ENCODE measurements at places on chromosomes 5 and 9.

GRCh38 chr9:10843151-10843550 lies 230.3 kb upstream of the PTPRD start:
- no peak for DNase-seq

DNA sequence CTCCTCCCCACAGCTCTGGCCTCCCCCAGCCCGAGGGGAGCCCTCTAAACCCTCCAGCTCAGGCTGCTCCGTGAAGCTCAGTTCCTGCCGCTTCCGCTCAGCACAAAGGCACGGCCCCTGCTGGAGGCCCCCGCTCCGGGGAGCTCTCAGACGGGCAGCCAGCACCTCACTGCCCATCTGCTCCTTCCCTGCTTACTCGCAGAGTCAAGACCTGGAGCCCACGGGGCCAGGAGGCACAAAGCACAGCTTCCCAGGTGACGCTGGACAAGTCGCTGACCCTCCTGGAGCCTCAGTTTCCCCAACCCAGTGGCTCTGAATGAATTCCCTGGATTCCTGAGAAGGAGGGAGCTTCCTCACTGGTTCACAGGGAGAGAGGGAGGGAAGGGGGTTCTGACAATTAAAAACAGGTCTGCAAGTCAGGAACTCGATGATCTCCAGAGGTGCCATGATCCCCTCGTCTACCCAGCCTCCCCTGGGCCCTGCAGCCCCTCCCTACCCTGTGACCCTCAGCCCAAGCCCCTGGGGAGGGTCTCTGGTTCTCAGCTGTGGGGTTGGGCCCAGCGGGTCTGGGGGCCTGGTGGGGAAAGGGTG lies 36.2 kb downstream of the VAV2 start:
- no peak for DNase-seq

GRCh38 chr5:147303251-147303650 lies 68.4 kb downstream of the STK32A start:
- DNase-seq: no peak

- no peak for DNase-seq
These were observed 277.8 kb upstream of the FBXL7 start for GRCh38 chr5:15222156-15222555.

DNA sequence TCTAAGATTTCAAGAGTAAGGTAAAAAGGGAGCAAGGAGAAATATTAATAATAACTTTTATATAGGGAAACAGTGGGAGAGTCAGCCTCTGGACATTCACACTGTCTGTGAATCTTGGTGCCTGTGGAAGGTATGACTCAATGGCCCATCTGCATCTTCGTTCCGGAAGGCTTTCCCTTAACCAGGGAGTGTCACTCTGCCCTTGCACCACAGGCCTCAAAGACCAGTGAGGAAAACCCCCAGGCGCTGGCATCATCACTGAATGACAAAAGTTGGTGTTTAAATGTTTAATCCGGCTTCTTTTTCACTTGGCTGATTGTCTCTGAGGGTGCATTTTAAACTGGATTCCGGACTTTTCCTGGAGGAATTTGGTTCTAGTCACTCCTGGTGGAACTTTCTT lies 522.4 kb upstream of the TLE4 start:
- no peak for DNase-seq

DNA sequence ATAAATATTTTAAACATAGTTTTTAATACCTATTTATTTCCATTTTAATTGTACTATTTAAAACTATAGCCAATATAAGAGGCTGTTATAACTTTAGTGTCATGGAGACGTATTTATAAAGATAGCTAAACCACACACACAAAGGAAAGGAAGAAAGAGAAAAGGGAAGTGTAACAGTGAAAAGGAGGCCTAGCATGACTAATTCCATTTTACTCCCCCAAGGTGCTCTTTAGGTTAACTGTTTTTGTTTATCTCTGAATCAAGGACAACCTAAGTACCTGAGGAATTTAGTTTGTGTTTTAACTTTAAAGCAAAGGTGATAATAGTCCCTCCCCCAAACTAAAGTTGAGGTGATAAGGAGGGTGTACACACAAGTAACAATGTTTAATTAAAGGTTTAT lies 1188.9 kb upstream of the C9orf72 start:
- DNase-seq: no peak

DNA sequence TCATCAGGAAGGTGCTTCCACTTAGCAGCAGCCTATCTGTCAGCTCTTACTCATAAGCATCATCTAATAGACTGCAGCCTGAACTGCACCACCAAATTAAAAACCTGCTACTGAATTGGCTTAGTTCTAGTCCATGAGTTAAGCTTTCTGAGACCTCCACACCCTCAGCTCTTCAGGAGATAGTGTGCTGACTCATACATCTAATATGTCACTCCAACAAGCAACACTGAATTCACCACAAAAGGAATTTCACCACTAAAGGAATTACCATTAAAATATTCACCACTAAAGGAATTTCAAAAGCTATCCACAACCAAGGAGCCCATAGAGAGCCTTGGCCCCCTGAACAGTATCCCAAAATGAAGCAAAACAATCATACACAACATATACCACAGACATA lies 418.5 kb upstream of the RORB start:
- DNase-seq: no peak

DNA sequence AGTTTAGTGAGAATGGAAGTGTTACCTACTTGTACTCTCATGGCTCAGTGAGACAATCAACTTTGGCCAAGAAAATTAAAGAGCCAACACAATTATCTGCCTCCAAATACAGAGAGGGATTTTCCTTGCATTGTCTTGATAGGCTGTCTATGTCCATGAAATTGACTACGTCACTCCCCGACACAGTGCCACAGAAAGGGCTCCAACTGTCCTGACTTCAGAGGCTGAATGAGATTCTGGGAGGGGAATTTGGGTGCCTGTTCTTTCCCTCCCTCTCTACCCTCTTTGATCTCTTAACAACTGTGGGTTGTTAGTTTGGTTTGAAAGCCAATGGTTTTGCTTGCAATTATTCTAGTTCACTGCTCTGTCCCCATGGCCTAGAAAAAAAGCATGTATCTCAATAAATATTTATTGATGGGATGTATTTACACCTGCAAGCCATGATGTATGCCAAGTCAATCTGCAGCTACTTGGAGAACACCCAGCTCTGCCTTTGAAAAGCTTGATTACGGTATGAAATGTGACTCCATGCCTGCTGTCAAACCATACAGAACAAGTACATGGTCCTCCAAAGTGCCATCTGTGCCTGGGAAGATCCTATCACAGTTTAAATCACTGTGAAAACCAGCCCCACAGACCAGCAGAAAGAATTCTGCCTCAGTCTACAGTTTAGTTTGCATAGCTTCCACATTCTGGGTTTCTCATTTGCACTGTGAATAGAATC lies 37.3 kb downstream of the CAPSL start:
- DNase-seq: no peak

- no peak for DNase-seq
These were observed 181.8 kb downstream of the HSPA4 start for GRCh38 chr5:133233616-133234015.

DNA sequence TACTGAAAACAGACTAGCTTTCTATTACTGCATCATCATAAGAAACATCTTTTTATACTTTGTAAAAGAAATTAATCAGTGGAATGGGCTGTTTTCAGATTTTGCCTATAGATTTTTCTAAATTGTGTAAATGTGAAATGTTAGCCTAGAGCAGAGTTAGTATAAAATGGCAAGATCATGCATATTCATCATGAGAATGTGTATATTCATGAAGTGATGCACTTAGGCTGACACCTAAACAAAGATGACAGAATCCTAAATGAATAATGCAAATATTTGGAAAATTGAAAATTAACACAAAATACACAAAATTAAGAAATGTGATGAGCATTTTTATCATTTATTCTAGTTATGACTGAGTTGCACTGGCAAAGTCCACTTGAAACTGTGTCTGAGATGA lies 57.2 kb downstream of the SPTLC1 start:
- DNase-seq: no peak

DNA sequence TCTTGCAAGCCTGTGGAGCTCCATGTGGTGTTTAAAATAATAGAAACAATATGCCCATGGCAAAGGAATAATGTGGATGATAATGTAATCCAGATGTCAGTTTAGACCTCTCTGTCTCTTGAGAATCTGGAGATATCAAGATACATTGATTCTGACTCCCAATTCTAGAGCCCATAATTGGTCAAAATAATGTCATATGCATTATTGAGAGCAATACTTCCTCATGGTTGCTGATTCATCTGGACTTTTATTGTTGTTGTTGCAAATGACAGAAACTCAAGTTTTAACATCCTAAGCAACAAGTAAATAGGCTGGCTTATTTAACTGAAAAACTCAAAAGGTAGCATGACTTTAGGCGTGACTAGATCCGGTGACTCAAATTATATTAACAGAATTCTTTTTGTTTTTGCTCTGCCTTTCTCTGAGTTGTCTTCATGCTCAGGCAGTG lies 152.1 kb downstream of the PCSK1 start:
- DNase-seq: no peak

Measured in COR-L47 (cell line).